ENCODE measurements at places on chromosomes 2 and 18.

- peak; percentile 46 for DNase-seq
These were observed at the start of gene PPP4R1 for GRCh38 chr18:9614401-9615279. TSS of gene PPP4R1 (minus strand) at chr18:9614559. CDS start at chr18:9614484, 75 bp downstream.

GRCh38 chr2:144517866-144518747 lies 1.8 kb downstream of the ZEB2 start:
- DNase-seq: no peak

GRCh38 chr2:188042412-188042811 lies 249.3 kb upstream of the GULP1 start:
- DNase-seq: no peak

- DNase-seq: no peak
These were observed 316.2 kb downstream of the EPHA4 start for GRCh38 chr2:221255862-221256261.

- DNase-seq: no peak
These were observed 1860.6 kb upstream of the PIK3C3 start for GRCh38 chr18:40094441-40094840.

DNA sequence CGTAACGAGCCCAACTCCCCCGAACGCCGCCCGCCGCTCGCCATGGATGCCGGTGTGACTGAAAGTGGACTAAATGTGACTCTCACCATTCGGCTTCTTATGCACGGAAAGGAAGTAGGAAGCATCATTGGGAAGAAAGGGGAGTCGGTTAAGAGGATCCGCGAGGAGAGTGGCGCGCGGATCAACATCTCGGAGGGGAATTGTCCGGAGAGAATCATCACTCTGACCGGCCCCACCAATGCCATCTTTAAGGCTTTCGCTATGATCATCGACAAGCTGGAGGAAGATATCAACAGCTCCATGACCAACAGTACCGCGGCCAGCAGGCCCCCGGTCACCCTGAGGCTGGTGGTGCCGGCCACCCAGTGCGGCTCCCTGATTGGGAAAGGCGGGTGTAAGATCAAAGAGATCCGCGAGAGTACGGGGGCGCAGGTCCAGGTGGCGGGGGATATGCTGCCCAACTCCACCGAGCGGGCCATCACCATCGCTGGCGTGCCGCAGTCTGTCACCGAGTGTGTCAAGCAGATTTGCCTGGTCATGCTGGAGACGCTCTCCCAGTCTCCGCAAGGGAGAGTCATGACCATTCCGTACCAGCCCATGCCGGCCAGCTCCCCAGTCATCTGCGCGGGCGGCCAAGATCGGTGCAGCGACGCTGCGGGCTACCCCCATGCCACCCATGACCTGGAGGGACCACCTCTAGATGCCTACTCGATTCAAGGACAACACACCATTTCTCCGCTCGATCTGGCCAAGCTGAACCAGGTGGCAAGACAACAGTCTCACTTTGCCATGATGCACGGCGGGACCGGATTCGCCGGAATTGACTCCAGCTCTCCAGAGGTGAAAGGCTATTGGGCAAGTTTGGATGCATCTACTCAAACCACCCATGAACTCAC lies 673 bp downstream of the PCBP1 start:
- DNase-seq: no peak

- DNase-seq: peak; percentile 45
These were observed at the start of gene IFIH1 for GRCh38 chr2:162318328-162319180. TSS of gene IFIH1 (minus strand) at chr2:162318684. CDS start at chr2:162318307, 377 bp downstream.

All from stimulated activated CD4-positive, alpha-beta T cell treated with anti-CD3 and anti-CD28 coated beads, Interleukin-1b, Interleukin-23, amount 100 ng/mL, for 1 hour (primary cell).